Activated naive CD4-positive, alpha-beta T cell (primary cell): ENCODE measurements at places on chromosomes 6 and 20.

GRCh38 chr6:170347091-170347490 lies 40.5 kb downstream of the FAM120B start:
- no peak for DNase-seq

DNA sequence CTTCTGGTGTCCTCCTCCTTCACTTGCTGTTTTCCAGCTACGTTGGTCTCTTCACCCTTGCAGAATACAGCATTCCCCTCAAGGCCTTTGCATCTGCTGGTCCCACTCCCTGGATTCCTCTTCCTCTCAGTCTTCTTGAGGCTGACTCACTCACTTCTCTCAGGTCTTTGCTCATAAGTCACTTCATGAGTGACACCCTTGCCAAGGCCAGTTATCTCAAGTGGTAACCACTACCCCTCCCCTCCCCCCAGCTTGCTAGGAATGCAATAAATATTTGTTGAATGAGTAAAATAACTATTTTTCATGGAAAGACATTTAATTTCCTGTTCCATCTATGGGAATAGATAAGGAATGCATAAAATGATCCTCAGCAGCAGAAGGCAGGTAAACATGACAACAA lies 131.7 kb downstream of the PLCB4 start:
- DNase-seq: no peak

DNA sequence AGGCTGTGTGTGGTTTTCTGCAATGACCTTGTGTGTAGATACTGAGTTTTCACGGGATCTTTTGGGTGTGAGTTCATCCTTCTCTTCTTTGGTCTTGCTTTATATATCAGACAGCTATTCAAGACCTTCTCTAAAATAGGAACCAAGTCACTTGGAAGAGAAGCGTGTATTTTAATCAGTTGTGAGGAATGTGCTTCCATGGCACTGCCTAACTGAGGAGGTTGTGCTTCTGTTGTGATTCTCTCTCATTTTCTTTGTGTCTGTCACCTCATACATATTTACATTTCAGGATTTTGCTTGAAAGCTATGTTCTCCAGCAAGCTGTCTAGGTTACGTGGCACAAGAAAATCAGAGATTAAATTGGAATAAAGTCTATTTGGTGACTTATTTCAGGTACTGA lies 428.7 kb downstream of the QKI start:
- no peak for DNase-seq

DNA sequence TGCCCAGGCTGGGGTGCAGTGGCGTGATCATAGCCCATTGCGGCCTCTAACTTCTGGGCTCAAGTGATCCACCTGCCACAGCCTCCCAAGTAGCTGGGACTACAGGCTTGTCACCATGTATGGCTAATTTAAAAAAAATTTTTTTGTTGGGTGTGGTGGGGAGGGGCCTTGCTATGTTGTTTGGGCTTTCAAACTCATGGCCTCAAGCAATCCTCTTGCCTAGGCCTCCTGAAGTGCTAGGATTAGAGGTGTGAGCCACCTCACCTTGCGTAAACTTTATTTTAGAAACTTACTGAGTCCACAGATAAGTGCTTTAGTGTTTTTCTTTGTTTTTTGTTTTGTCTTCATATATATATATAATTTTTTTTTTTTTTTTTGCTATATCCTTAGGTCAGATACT lies 9.1 kb downstream of the SMAP1 start:
- no peak for DNase-seq

DNA sequence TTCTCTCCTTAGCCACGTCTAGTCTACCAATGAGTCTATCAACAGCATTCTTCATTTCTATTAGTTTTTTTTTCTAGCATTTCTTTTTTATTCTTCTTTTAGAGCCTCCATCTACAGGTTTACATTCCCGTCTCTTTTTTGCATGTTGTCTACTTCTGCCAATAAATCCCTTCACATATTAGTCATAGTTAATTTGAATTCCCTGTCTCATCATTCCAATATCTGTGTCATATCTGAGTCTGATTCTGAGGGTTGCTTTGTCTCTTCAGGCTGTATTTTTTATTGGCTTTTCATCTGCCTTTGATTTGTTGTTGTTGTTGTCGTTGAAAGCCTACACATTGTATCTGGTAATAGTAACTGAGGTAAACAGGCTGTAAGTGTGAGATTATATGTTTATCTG lies 104.6 kb downstream of the HMGCLL1 start:
- no peak for DNase-seq

- DNase-seq: no peak
Observed at GRCh38 chr20:6914986-6915385, 147.5 kb downstream of the BMP2 start.

- DNase-seq: no peak
Observed at GRCh38 chr6:143559051-143559660, 47.6 kb upstream of the FUCA2 start.

DNA sequence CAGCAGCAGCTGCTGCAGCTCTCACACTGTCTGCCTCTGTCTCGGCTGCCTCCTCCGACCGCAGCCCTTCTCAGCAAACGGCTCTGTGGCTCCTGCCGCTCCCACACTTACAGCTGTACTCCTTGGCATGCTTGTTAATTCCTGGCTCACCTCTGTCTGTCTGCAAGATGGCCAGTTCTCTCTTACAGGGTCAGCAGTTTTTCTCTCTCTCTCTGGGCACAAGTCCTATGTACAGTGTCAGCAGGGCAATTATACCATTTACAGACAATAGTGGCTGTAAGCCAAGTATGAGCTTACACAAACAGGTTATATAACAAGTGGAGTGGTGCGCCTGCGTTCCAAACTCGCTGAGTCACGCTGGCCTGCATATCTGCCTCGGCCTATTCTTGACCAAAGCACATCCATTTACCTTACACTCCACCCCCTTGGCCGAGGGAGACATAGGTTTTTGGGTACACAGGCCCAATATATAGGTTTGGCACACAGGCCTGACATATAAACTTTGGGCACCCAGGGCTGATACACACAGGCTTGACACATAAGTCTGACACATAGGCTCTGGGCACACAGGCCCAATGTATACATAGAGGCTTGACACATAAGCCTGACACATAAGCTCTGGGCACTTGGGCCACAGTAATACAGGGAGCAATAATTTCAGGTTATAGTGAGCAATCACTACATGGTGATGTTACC lies 4.4 kb downstream of the ZKSCAN3 start:
- DNase-seq: no peak

GRCh38 chr20:6007094-6007528 lies 46.7 kb downstream of the LRRN4 start:
- no peak for DNase-seq

DNA sequence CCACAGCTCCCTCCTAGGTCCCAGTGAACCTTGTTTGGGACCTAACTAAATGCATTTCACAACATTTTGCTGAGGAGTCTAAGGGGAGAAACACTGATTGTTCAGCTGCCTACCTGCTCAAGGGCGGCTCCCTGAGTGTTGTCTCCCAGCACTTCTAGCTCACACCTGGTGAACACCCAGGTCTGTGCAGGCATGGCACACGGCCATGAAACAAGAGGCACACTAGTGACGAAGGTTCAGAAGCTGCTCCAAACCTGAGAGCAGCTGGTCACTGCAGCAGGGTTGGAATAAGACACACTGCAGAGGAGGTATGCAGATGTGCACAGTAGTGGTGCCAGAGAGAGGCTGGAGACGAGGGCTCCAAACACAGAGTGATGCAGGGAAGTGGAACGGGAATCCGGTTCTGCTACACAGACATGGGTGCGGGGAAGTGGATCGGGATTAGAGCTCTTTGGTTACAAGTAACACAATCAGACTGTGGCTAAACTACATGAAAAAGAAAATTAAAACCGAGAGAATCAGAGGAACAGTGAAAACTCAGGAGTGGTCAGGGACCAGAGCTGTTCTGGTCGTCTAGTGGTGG lies 486.1 kb upstream of the CDH4 start:
- DNase-seq: no peak

- DNase-seq: no peak
Observed at GRCh38 chr6:144232176-144232831, 52.8 kb upstream of the UTRN start.

- DNase-seq: no peak
Observed at GRCh38 chr6:89002523-89002922, 39.1 kb upstream of the RNGTT start.

- no peak for DNase-seq
Observed at GRCh38 chr6:109790131-109790530, 99.0 kb downstream of the FIG4 start.

DNA sequence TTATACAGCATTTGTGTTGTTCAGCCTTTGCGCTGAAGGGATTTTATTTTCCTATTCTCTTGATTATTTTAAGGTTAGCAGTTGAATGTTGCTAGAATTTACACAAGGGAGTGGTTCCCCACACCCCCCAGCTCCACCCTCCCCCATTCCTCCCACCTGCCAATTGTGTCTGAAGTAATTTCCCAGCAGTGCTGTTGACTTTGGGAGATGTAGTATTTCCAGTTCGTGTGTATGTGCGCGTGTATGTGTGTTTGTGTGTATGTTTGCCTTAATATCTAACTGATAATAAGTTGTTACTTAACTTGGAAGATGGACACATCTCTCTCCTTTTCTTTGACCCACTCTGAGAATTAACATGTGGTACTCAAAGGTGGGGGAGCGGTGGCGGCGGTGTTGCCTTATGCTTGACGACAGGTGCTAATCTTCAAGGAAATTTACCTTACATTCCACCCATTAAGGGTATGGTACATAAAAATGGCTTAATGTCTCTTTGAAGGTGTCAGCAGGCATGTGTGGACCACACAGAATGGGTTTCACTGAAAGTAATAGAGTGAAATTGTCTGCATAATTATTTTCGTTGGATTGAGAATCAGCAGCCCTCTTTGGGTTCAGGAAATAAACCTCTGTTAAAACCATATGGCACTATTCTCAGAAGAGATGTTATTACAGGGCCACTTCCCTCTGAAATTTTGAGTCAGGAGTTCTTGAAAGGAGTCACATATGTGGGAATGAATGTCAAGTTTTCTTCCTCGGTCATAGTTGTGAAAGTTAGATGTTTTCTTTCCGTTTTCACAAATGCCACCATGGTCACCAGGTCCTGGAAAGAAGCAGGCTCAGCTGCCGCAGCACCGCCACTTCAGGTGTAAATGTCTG lies 95.6 kb upstream of the SUPT3H start:
- no peak for DNase-seq

DNA sequence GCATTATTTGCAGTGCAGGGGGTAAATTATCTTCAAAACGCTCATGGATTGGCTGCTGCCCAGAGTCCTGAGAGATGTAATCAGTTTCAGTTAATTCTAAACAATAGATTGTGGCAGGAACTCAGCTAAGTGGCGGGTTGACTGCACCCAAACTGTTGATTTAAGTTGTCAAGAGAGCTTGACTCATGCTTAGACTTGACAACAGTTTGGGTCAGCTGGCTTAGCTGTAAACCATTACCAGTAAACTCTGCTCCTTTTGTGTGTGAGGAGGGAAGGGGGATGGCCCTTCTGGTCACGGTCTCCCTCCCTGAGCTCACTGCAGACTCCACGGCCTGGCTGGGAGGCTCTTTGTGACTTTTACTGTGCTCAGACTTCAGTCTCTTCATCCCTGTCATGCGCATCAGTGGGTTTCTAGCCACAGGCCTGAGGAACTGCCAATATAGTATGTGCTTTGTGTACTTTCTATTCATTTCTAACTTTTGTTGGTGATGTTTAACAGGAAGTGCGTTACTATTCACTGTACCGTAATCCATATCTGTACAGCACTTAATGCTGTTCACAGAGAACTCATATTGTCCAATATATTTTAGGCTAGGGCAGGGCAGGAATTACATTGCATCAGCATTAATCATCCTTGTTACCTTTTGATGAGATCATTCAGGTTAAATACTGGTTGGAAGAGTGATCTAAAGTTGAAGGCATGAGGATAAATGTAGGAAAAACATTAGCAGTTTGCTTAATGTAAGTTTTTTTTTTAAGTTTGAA lies 488.3 kb downstream of the CDKAL1 start:
- DNase-seq: no peak

- DNase-seq: no peak
Observed at GRCh38 chr6:60671369-60671768, 1614.7 kb downstream of the KHDRBS2 start.

DNA sequence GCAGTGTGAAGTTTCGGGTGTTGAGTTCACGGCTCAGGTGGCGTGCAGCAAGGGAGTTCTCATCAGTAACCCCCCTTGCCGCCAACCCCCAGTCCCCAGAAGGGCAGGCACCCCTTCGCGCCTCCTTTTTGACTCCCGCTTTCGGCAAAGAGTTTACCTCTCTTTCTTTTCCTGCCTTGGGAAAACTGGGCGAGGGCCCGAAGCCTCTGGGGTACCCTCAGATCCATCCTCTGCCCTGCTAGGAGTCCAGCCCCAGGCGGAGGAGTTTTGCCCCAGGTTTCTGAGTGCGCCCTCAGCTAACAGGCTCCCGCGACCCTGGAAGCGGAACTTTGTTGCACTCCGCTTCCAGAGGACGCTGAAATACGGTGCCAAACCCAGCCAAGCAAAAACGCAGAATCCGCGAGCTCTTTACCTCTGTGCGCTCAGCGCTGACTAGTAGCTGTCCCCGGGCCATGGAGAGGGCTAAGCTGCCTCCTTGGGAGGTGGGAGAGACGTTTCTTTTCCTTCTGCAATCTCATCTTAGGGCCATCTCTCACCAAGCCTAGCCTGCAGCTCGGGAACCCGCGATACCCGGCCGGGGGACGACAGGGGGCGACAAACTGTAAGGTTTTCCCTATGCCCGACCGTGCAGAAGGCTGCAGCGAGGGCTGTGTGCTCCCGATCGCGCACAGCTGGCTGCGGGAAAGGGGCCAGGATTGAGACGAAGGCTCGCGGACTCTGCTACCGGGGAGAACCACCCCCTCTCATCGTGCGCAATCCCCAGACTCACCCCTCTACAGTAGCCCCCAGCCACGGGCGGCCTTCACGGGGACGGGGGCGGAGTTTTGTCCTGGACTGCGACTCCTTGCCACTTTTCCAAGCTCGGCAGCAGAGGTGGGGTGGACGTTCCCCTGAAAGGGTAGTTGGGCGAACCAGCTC lies 2.7 kb upstream of the PAX1 start:
- DNase-seq: no peak

DNA sequence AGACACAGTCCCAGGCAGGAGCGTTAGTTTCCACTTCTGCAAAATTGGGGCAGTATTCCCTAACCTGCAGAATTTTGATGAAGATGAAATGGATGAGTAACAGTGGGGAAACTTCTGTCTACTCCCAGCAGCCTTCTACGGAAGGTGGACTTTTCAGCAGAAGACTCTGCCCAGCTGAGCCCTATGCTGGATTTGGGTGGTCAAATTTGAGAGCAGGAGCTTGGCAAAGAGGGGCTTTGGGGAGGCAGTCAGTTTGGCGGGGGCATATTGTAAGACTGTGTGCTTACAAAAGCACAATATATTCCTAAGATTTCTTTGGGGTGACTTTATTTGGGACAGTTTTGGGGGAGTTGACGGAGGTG lies 5.4 kb upstream of the SDCBP2 start:
- DNase-seq: no peak

GRCh38 chr6:18485660-18486435 lies 98.7 kb downstream of the RNF144B start:
- DNase-seq: no peak

DNA sequence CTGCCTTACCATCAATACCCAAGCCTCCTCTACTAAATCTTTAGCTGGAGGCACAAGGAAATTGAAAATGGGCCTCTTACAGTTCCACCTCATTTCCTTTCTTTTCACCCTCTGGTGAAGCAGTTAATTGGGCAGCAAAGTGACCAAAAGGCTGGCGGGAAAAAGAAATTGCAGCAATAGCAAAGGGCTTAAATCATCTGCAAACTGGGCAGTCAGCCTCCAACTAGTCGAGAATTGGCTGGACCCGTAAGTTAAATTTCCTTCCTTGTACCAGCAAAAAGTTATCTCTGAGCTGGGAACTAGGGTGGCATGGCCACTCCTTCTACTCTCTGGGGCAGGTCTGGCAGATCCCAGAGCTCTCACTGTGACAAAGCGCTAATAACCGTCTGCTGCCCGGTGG lies 33.5 kb downstream of the GHRH start:
- DNase-seq: no peak

GRCh38 chr6:53301801-53302537 lies 46.8 kb downstream of the ELOVL5 start:
- no peak for DNase-seq

GRCh38 chr20:38842026-38842425 lies 36.5 kb downstream of the PPP1R16B start:
- no peak for DNase-seq
